ENCODE measurements at places on chromosomes 16 and 17. TPM values are rescaled to one million over a fixed set of nuclear protein-coding genes. Genes with fewer than 3 reads are reported as not detected.

DNA sequence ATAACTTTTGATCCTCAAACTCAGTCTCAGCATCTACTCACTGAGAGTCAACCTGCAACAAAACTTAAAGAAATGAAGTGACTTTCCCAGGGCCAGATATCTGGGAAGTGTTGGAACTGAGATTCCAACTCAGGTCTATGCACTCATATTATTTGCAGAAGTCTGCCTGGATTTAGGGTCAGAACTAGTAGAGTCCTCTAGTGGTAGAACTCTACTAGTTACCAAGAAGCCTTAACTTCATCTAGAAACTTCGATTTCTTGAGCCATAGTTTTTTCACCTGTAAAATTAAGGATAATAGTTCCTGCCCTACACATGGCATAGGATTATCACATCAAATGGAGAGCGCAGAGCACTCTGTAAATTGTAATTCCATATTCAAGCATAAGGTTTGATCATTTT lies 23.4 kb upstream of the KRT24 start:
- DNase-seq = no peak

CEP295NL gene
- 5.2 TPM for total RNA-seq

SDF2 gene
- total RNA-seq = 49.2 TPM

- no peak for DNase-seq
These were observed 19.2 kb downstream of the TMEM114 start for GRCh38 chr16:8571061-8571596.

GRCh38 chr16:76157629-76158028 lies 119.6 kb upstream of the CNTNAP4 start:
- no peak for DNase-seq

SDK2 gene
- 3.4 TPM for total RNA-seq

DNA sequence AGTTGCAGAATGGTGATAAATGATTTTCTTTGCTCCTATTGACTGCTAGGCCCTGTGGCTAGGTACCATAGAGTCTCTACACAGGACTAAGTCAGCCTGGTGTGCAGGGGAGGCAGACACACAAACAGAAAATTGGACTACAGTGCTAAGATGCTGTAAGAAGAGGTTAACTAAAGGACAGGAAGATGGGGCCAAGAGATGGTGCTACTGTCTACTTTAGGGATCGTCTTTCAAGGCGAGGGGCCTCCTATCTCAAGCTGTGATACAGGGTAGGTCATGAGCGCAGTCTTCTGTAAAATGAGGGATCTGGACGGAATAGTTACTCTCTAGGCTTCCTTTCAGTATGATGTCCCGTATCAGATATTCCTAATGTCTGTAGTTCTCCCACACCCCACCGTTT lies 817 bp downstream of the NME1 start:
- DNase-seq = no peak

GRCh38 chr16:1305823-1306222 lies 3.6 kb upstream of the UBE2I start:
- no peak for DNase-seq

DNA sequence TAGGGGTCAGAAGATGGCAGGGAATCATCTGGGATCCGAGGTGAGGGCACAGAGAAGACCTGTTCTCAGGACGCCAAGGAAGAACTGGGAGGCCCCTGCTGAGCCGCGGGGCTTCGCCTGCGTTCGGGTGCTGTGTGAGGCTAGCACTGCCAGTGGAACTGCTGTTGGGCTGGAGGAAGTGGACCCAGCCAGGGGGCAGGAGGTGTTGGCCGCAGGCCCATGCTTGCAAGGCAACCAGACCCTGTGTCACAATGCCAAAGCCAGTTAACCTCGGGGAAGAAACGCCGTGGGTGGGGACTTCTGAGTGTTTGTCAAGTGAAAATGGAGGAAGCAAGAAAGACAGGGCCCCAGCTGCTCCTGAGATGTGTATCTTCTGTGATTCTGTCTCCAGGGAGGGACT lies 185.5 kb downstream of the LGALS9B start:
- no peak for DNase-seq

DNA sequence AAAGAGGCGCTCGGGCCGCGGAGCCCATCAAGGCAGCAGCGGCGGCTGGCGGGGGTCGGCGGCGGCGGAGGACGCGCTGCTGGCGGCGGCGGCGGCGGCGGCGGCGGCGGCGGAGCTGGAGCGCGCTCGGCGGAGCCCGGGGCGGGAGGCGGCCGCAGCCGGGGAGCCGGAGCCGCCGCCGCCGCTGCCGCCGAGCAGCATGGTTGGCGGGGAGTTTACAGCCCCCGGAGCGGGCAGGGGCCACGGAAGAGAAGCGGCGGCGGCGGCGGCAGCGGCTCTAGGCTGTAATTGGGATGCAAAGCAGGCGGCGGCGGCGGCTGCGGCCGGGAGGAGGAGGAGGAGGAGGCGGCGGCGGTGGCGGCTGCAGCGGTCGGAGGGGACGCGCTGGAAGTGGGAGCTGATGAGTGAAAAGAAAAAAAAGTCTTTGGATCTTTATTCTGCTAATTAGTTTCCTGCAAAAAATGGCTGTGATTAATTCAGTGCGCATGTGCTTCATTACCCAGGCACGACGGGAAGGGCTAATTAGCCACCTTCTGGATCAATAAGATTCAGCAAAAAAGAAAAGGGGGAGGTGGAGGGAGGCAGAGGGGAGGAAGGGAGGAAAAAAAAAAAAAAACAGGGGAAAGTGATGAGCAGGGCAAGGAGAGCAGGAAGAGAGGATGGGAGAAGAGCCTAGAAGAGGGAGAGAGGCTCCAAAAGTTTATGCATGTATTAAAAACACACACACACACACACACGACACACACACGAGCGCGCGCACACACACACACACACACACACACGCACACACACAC lies 10.9 kb upstream of the ZFHX3 start:
- no peak for DNase-seq

AIPL1 gene
- total RNA-seq = not detected

DNA sequence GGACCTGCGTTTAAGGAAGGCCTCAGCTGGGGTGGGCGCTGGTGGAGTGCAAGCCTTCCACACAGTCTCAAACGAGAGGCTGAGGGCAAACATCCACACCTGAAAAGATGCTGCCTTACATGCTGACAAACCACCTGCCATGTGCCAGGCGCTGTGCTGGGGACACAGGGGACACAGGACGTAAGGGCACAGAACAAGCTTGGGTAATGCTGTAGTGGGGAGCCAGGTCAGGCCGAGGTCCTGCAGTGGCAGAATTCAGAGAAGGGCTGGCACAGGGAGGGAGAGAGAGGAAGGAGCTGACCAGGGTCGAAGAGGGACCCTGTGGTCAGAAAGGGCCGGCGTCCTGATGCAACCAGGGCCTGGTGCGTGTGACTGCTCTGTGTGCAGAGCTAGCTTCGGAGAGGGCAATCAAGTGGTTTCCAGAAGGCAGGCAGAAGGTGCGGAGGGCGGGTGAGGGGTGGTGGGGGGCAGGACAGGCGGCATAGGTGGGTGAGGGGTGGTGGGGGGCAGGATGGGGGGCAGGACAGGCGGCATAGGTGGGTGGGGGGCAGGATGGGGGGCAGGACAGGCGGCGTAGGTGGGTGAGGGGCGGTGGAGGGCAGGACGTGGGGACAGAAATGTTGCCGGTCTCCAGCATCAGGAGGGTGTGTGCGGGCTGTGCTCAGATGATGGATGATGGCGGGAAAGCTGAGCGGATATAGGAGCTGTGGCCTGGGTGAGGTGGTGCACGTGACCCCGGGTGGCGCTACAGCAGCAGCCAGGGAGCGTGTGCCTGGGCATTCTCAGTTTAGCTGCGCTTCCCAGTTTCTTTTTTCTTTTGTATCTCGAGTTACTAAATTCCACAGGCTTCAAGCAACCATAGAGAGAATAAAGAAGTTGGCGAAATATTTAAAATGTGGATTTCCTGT lies 18.8 kb downstream of the TELO2 start:
- no peak for DNase-seq

DOC2A gene
- total RNA-seq = 3.1 TPM

- no peak for DNase-seq
These were observed 139.7 kb upstream of the CDH5 start for GRCh38 chr16:66226762-66227161.

DNA sequence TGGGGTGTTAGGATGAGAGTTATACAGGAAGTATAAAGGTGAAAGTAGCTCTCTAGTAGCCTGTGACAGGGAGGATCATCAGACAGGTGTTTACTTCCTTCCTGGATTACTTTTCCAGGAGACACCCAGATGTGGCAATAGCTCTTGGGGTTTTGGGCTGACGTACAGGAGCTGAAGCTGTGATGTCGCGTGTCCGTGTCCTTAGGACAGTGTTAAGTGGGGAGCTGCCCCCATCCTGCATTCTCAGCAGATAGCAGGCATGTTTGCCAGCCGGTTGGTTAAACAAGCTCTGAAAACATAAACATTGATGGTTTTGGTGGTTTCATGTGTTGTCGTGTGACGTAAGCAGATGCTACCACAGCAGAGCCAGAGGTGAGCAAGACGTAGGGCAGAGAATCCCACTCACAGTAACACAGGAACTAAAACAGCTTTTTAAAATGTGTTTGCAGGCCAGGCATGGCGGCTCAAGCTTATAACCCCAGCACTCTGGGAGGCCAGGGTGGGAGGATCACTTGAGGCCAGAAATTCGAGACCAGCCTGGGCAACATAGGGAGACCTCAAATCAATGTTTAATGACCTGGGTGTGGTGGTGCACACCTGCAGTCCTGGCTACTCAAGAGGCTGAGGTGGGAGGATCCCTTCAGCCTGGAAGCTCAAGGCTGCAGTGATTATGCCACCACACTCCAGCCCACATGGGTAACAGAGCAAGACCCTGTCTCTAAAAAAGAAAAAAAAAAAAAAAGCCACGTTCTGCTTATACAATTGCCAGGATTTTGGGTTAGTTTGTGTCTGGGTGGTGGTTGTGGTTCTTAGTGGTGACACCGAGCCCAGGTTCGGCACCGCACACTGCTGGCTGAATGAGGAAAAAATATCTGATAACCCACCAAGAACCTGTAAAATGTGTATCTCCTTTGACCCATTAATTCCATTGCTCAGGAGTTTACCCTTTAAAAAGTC lies 18.2 kb upstream of the IL17C start:
- DNase-seq = no peak
